ENCODE measurements at places on chromosomes 3 and 15. TPM values are rescaled to one million over a fixed set of nuclear protein-coding genes. Genes with fewer than 3 reads are reported as not detected.

- no peak overlapping the region for H3K4me3 ChIP-seq
- DNase-seq, result no peak
- H3K27ac ChIP-seq, result no peak overlapping the region
- H3K4me1 ChIP-seq, result peaks cover 21% of the 10 kb centered on the region
- no peaks in the 10 kb centered on the region for H3K27me3 ChIP-seq
Observed at GRCh38 chr3:14649466-14649865, 2.1 kb upstream of the CCDC174 start.

GRCh38 chr15:85354461-85354860 is 25.9 kb upstream of the AKAP13 start:
- DNase-seq, result no peak
- H3K4me3 ChIP-seq, result no peak overlapping the region
- H3K36me3 ChIP-seq, result no peaks in the 10 kb centered on the region

ITIH4 gene
- 26.9 TPM for total RNA-seq

GRCh38 chr15:67762610-67763368 is 62.5 kb upstream of the SKOR1 start:
- no peak overlapping the region for H3K27ac ChIP-seq
- H3K27me3 ChIP-seq, result no peaks in the 10 kb centered on the region
- DNase-seq, result no peak
- H3K4me3 ChIP-seq, result no peak overlapping the region
